Smooth muscle cell of the pulmonary artery (primary cell): ENCODE measurements at places on chromosomes 5 and 9. TPM values are rescaled to one million over a fixed set of nuclear protein-coding genes. Genes with fewer than 3 reads are reported as not detected.

NEURL1B gene
- total RNA-seq = 2.1 and 11.3 TPM in 2 replicates

GPR150 gene
- total RNA-seq = 0.40 and 0.46 TPM in 2 replicates

TEX53 gene
- not detected in 2 replicates for total RNA-seq

DELE1 gene
- total RNA-seq = 45.5 and 57.9 TPM in 2 replicates

BAAT gene
- 0.07 TPM in 1 of 2 replicates, not detected in the other for total RNA-seq

PPP2R2B gene
- total RNA-seq = 0.66 and 1.0 TPM in 2 replicates

UIMC1 gene
- 20.8 and 22.7 TPM in 2 replicates for total RNA-seq

CTSV gene
- 0.17 and 0.26 TPM in 2 replicates for total RNA-seq

FSD1L gene
- 5.0 and 6.0 TPM in 2 replicates for total RNA-seq

SPATA31D4 gene
- total RNA-seq = not detected in 2 replicates

FBN2 gene
- 59.1 and 146 TPM in 2 replicates for total RNA-seq

GRM6 gene
- total RNA-seq = not detected in 2 replicates

FOXI1 gene
- not detected in 2 replicates for total RNA-seq

IFNE gene
- total RNA-seq = 10.4 and 30.1 TPM in 2 replicates

OBP2B gene
- total RNA-seq = not detected in 2 replicates
